ENCODE measurements at places on chromosomes 5 and 9.

- no peak for DNase-seq
These were observed 55.8 kb upstream of the ABL1 start for GRCh38 chr9:130779153-130779855.

GRCh38 chr5:125109816-125110215, 363.4 kb upstream of the ZNF608 start:
- DNase-seq: no peak

GRCh38 chr9:37947977-37948376, 44.0 kb upstream of the SLC25A51 start:
- DNase-seq: no peak

DNA sequence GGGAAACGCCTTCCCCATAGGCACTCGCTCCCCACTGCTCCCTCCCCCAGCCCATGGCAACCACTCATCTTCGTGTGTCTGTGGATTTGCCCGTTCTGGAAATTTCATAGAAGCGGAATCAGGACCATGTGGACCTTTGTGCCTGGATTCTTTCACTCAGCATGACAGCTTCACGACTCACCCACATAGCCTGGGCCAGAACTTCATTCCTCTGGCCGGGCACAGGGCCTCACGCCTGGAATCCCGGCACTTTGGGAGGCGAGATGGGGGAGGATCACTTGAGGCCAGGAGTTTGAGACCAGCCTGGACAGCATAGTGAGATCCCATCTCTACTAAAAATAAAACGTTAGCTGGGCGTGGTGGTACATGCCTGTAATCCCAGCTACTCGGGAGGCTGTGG, 12.1 kb upstream of the DIPK1B start:
- DNase-seq: no peak

DNA sequence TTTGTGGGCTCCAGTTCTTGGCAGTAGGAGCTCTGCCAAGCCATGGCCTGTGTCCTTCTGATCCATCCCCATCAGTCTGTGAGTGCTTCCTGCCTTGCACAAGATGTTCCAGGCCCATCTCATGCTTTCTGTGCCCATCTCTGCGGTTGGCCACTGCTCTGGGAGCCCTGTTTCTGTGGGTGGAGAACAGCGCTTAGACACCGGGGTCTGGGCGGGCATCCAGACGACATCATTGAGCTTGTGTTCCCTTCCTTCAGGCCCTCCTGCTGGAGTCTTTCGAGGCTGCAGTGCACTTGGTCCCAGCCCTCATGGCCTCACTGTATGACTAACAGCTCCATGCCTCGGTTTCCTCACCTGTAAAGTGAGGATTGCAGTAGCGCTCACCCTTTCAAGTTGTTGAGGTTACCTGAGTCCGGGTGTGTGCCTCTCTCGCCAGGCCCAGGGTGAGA, 14.9 kb upstream of the CARD19 start:
- no peak for DNase-seq

GRCh38 chr5:30604648-30605262, 588.7 kb upstream of the CDH6 start:
- no peak for DNase-seq

DNA sequence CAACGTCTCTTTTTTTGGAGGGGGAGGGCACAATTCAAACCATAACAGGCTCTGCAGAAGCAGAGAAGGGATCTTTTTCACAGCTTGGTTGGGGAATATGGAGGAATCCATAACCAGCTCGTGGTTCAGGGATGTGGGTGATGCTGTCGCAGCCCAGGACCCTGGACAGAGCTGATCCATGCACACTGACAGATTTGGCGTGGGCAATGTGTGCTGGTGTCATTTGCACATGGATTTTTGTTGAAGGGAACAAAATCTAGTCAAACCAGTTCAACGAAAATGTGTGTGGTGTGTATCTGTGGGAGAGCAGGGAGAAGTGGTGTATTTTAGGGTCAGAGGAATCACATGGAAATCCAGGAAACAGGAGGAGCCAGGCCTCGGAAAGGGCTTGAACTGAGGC, 4.2 kb downstream of the DOCK2 start:
- DNase-seq: no peak

DNA sequence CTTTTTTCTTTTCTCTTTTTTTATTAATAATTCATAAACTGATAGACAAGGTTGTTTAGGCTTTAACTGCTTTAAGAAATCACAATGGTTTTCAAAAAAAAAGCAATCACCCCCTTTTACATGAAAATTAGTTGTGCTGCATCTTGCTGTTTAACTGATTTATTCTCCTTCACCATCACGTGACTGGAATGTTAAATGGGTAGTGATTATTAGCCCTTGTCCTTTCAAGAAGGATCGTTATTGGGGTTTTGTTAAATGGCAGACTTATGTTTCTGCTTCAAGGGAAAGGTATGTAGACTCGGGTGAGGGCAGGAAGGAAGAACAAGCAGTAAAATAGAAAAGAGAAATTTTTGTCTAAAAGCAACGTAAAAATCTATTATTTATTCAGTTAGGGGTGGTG, 175.6 kb upstream of the TLE4 start:
- DNase-seq: no peak

DNA sequence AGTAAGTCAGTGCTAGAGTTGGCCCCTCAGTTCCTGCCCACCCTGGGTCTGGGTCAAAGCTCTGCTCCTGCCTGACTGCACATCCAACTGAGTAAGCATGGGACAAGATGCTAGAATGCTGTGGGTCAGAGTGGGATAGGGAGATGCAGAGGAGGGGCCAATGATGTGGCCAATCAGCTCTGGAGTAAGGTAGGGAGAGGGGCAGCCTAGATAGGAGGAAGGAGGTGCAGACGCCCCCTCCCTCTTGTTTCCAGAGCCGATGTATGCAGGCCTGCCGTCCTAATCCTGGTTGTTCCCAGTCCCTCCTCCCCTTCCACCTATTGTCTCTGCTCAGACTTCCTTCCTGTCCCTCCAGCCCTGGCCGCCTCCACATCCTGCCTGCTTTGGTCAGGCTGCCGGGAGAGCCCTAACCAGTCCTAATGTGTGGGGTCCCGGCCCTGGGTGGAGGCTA, 1.3 kb downstream of the ARAP3 start:
- DNase-seq: no peak

GRCh38 chr9:35930989-35931388, 21.7 kb downstream of the SPAAR start:
- DNase-seq: no peak

DNA sequence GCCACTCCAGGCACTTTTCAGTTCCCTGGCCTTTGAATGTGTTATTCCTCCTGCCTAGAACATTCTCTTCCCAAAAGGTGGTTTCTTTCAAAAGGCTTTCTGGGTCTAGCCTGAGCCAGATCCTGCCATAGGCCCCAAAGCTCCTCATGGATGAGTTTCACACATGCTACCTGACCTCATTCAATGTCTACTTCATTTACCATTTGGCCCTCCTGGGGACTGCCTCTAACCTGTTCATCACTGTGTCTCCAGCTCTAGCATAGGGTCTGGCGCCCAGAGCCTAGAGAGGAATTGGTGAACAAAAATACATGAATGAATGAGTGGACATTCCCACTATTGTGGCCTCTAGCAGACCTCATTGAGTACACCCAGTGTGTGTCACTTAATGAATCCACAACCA, 5.4 kb upstream of the P4HA2 start:
- no peak for DNase-seq

- no peak for DNase-seq
These were observed 19.1 kb downstream of the PTGS1 start for GRCh38 chr9:122389799-122390481.

Measured in activated CD8-positive, alpha-beta memory T cell treated with anti-CD3 and anti-CD28 coated beads for 1 hour (primary cell).